A172 (cell line): ENCODE measurements at places on chromosomes 16 and 17.

- DNase-seq: no peak
Observed at GRCh38 chr16:30439720-30440348, 5.8 kb downstream of the SEPHS2 start.

DNA sequence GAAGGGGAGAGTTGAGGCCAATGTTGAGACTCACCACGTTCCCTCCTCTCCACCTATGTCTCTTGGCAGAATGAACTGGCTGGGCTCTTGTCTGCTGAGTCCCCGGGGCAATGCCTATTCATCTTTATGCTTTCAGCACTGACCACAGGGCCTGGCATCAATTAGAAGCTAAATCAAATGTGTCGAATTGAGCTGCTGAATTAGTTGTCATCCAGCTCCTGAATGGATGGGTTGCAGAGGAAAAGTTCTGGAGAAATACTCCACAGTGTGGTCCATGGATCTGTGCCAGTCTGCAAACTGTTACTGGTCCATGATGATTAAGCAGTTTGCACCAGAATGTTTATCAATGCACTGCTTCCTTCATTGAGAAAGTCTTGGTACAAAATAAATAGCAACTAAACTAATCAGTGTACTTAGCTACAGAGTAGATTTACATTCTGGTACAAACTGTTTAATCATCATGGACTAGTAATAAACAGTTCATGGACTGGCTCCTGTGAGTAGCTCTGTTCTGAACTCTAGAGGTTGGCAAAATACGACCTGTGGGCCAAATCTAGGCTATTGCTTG, 4.6 kb downstream of the CNGB1 start:
- DNase-seq: peak; percentile 5

GRCh38 chr17:73983621-73984400, 219.7 kb upstream of the RPL38 start:
- DNase-seq: no peak

DNA sequence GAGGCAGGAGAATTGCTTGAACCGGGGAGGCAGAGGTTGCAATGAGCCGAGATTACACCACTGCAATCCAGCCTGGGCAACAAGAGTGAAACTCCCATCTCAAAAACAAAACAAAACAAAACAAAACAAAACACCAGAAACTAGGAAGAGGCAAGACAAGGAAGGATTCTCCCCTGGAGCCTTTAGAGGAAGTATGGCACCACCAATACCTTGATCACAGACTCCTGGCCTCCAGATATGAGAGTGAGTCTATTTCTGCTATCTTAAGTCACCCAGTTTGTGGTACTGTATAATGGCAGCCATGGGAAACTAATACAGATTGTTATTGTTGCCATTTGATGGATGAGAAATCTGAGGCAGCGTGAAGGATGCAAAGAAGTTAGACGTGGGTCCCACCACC, 14.6 kb upstream of the CPPED1 start:
- no peak for DNase-seq
